ENCODE measurements at places on chromosomes 16 and 17.

DNA sequence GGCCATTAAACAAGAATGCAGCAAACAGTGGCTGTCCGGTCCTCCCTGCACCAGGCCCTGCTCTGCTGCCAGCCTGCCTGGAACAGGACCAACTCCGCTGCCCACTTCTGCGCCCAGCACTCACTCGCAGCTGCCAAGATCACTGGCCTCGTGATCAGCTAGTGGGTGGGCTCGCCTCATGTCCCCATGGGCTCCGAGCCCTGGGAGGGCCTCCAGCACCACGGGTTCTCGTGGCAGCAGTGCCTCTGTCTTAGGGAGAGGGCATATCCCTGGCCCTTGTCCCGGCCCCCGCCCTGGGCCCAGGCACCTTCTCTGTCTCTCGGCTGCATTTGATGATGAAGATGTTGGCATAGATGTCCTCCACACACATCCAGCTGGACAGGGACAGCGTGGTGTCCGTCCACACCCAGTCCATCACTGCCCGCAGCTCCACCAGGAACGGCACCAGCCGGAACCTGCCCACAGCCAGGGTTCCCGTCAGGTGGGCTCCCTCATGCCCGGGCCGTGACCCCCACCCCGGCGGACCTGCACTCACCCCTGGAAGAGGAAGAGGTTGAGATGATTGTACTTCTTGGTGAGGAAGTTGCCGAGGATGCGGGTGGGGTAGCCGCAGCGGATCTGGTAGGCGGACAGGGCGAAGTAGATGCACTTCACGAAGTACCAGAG lies 13.1 kb downstream of the CTU2 start:
- DNase-seq = no peak

DNA sequence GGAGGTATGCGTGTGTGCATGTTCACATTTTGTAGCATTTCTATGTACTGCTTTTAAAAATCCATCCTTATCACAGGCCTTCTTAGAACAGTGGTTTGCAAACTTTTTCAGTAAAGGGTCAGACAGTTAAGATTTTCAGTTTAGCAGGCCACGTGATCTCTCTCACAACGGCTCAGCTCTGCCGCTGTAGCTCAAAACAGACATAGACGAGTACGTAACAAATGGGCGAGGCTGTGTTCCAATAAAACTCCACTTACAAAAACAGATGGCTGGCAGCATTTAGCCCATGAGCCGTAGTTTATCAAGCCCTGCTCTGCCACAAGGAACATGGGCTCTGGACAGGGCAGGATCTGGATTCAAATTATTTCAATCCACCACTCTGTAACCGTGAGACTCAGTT lies 141.8 kb downstream of the XYLT1 start:
- DNase-seq = no peak

DNA sequence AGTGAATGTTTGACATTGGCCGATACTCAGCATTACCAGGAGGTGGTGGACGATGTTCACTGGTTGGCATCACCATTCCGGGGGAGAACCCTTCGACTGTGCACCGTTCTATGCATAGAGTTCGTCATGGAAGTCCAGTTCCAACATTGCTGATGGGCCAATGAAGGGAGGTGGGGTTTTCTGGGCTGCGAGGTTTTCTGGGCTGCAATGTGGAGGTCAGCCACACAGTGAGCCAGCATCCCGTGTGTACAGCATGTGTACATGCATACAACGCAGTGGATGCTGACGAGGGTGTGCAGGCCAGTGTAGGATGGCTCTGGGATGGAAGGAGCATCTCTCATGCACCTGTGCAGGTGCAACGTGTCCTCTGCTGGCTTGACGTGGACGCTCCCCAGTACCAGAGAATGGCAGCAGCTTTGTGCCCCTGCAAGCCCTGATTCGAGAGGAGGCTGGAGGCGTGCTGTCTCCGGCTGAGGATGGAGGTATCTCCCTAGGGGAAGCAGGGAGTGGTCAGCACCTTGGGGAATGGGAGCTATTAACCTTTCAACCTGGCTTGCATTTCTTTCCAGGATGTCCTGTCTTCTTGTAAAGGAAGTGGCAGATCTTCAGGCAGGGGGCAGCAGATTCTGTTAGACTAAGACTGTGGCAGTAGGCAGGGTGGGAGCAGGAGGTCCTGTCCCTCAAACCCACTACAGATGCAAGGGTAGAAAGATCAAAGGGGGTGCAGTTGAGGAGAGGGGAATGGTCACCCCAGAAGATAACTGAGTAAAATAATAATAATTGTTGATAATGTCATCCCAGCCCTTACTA lies 98.2 kb downstream of the CYLD start:
- DNase-seq = no peak

DNA sequence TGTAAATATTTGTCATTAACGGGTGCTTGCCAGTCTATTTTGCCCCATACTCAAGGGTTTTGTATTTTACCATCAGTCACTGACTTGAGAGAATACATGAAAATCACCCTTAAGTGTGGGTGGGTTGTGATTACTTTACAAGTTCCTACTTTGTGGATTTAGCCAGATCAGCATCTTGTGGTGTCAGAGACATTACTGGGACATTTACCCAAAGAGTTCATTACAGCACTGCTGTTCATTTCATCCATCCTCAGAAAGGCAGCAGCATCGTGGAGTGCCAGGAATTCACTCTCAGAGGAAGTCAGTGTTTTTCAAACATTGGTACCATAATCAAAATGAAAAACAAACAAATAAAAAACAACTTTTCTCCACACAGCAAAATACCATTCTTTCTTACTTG lies 110.8 kb downstream of the CNTNAP4 start:
- DNase-seq = no peak

- DNase-seq = peak; percentile 36
Measured at GRCh38 chr17:19238167-19238505, 970 bp downstream of the EPN2 start.
